ENCODE measurements at places on chromosomes 2 and 18.

DNA sequence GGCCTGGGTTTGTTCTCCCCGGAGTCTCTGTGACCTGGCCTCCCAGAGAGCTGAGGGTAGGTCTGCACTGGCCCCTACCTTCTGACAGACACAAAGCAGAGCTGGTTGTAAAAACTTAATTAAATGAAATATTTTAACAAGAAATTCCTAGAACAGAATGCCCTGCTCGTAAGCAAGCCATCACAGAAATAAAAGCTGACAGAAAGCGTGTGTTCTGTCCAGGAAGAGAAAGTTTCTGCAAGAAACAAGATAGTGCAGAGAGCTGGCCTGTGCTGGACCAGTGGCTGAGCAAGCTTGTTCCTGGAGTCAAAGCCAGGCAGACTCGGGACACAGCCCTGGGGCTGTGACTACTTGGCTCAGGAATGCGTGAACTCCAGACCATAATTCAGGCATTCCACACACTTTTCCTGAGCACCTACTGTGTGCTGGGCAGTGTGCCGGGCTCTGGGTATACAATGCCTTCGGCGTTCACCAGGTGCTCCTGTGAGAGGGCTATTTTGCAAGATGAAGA lies 51.6 kb downstream of the APOB start:
- no peak for DNase-seq

DNA sequence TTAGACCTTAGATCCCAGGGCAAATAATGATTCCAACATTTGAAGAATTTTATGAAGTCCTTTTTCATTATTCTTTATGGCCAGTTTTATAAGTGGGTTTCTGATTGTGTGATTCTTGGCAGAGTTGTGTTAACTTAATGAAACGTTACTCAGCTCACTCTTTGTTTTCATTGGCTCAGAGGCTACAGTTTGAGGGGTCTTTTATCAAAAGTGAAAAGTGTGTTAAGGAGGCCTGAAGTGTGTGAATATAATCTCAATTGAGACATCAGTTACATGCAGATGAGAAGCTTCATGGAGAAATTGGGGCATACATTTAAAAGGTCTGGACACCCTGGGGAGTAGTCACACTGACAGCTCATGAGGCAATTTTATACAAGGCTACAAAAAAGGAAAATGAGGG lies 74.6 kb downstream of the ASXL3 start:
- DNase-seq = no peak

DNA sequence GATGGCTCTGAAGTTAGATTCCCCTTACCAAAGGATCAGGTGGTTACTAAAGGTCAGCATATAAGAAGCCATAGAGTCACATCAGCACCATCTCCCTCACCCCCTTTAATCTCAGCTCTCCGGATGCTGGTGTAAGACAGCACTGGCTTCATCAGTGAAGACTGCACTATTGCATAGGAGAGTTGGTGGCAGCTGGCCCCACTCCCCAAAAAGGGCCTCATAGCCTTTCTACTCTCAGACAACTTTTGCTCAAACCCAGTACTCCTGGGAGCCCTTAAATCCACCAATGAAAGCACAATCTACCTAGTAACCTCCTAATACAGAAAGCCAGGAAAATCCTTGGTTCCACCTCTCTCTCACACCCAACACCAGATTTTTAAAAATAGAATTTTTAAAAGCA lies 6.9 kb upstream of the DIPK1C start:
- DNase-seq = no peak

DNA sequence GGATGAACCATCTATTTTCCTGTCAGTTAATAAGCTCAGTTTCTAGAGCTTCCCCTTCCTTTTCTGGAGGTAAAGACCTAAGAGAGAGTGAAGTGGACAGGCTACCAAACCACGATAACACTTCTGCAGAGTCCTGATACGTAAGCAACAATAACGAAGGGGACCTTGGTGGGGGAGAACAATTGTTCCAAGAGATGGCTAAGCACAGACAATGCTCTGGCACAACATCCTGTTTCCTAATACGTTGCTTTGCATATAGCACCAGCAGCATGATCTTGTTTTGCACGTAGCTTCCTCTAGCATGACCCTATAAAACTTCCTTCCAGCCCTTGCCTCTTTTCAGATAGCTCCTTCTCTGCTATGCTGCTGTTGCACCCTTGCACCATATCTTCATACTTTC lies 247.3 kb downstream of the RAD51AP2 start:
- DNase-seq = no peak

GRCh38 chr2:12720754-12721378 lies 4.1 kb downstream of the TRIB2 start:
- DNase-seq = no peak

- DNase-seq = no peak
These were observed 67.9 kb downstream of the NCOA1 start for GRCh38 chr2:24558781-24559472.

- no peak for DNase-seq
These were observed 490.4 kb upstream of the FANCL start for GRCh38 chr2:58731488-58731869.

All from left colon (tissue), 2 donors.